ENCODE measurements at places on chromosomes 4 and X. TPM values are rescaled to one million over a fixed set of nuclear protein-coding genes. Genes with fewer than 3 reads are reported as not detected.

RS1 gene
- not detected for total RNA-seq

GC gene
- not detected for total RNA-seq

SMR3B gene
- not detected for total RNA-seq

NIPAL1 gene
- total RNA-seq, result 3.0 TPM

NR3C2 gene
- total RNA-seq, result 0.12 TPM

NUDT10 gene
- 0.50 TPM for total RNA-seq

WAS gene
- total RNA-seq, result 0.20 TPM

MAGEA1 gene
- total RNA-seq, result 64.2 TPM

HSD17B13 gene
- 0.17 TPM for total RNA-seq

GRCh38 chr4:25818876-25819275 is 43.9 kb downstream of the SEL1L3 start:
- no peak for DNase-seq

- DNase-seq, result no peak
These were observed 139.1 kb downstream of the COL4A6 start for GRCh38 chrX:108299101-108299591.

- DNase-seq, result no peak
These were observed 45.0 kb upstream of the STOX2 start for GRCh38 chr4:183860119-183860518.

GRCh38 chr4:175614890-175615289 is 197.2 kb downstream of the GPM6A start:
- DNase-seq, result no peak

GRCh38 chrX:40871385-40872082 is 136.2 kb upstream of the MED14 start:
- no peak for DNase-seq

DNA sequence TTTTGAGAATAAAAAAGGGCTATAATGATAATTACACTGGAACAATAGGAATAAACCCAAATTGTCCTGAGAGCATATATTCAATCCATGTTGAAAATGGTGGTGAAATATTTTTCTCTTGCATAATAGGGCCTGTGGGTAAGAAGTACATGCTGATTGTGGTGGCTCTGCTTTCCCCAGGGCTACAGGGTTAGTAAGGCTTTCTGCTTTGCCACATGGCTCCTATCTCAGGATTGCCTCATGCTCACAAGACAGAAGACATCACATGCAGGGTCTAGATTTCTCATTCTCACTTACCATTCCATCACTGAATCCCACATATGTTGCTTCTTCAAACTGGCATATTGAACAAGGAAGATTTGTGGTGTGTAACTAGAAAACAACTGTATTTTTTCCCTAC is 12.4 kb upstream of the VEGFC start:
- DNase-seq, result no peak

GRCh38 chr4:122469457-122469856 is 12.9 kb upstream of the IL2 start:
- DNase-seq, result no peak

DNA sequence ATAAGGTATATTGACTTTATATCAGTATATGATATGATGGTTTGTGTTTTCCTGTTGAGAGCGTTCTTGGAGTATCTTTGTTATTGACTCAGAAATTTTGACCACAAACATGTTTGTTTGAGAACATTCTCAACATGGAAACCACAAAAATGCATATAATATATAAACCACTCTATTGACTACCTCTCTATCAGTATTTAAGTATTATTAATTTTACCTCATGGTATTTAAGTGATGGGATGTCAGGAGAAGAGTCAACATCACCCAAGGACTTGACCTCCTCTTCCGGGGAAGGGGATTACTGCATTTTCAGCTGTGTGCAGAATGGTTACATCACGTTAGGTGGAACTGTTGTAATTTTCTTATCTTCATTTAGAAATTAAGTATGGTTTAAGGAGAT is 54.3 kb upstream of the PUDP start:
- no peak for DNase-seq

GRCh38 chr4:80529026-80529425 is 193.5 kb downstream of the CFAP299 start:
- no peak for DNase-seq

DNA sequence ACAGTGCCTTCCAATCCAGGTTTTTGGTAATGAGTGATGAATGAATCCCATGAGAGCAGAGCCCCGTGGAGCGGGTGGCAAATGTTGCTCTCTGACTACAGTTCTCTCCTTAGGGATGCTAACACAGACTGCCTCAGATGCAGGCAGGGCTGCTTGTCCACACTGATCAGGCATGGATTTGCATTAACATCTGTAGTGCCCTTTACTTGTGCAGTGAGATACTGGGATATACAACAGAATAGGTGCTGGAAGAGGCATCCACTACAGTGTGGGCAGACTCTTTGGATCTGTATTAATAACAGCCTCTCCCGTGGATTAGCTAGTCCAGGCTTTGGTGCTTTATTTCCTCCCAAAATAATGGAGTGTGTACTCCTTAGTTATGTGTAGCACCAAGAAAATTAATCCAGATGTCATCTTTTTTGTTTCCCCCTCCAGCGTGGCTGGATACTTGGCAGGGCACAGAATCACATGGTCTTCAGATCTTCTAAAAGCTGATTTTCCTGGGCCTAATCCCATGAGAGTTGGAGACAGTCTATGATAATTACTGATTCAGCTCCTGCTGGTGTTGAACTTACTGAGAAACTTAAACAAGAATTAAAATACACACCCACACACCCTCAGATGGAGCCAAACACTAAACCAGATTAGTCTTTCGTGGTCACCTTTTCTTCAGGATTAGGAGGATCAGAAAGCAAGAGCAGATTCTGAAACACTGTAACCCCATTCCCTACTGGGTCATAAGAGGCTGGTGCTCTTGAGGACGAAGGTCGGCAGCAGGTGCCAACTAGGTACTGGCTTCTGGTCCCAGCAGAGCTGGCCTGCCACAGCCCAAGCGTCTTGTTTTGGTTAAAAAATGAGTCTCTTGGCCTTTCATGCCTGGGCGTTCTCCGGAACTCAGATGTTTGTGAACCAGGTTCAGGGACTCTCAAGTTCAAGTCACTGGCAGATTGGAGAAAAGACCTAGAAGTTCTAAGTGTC is 23.1 kb upstream of the NAP1L5 start:
- no peak for DNase-seq

DNA sequence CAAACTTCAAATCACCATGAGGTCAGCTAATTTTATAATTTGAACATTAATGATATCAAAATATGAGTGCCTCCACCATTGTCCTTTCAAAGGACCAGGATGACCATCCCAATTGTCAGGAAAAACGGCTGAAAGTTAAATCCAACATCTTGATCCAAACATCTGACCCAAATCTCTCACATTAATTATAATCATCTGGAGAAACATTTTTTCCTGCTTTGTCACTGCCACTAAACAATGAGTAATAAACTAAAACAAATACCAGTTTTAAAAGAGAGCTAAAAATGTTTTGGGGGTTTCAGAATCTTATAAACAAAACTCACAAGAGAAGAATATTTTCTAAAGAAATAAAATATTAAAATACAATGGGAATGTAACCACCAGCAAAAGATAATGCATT is 45.7 kb upstream of the NDST4 start:
- DNase-seq, result no peak

- DNase-seq, result no peak
These were observed 27.3 kb downstream of the ZNF330 start for GRCh38 chr4:141248029-141248428.

GRCh38 chrX:134691453-134691852 is 33.2 kb upstream of the PLAC1 start:
- DNase-seq, result no peak

- no peak for DNase-seq
These were observed 246.9 kb upstream of the GIMD1 start for GRCh38 chr4:106615410-106615945.

DNA sequence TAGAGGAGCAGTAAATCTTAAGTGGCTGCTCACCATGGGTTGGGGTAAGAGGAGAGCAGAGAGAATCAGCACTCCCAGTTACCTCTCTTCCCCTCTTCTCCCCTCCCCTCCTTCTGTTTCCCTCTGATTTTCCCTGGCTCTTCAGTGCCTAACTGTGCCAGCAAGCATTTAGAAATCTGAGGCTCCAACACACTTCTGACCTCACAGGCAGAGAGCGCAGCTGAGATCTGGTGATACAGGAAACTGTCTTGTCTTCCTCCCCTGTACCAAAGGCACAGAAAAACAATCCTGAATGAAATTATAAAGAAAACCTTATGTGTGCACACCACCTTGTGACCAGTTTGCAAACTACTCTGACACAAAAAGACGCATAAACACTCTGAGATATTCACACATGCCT is 82.4 kb upstream of the SMIM10 start:
- no peak for DNase-seq

DNA sequence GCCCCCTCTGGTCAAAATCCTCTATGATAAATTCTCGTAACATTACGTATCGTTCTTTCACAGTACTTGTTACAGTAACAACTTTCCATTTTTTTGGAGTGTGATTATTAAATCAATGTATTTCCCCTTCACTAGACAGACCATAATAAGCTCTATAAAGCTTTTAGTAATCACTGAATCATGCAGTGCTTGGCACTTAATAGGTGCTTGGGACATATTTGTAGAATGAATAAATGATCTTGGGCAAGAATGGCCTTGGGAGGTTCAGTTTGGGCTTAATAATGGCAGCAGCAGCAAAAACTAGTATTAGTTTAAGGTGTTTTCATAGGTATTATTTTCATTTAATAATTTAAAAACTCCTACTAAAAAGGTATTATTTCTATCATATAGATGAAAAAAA is 33.4 kb upstream of the SFRP2 start:
- no peak for DNase-seq

DNA sequence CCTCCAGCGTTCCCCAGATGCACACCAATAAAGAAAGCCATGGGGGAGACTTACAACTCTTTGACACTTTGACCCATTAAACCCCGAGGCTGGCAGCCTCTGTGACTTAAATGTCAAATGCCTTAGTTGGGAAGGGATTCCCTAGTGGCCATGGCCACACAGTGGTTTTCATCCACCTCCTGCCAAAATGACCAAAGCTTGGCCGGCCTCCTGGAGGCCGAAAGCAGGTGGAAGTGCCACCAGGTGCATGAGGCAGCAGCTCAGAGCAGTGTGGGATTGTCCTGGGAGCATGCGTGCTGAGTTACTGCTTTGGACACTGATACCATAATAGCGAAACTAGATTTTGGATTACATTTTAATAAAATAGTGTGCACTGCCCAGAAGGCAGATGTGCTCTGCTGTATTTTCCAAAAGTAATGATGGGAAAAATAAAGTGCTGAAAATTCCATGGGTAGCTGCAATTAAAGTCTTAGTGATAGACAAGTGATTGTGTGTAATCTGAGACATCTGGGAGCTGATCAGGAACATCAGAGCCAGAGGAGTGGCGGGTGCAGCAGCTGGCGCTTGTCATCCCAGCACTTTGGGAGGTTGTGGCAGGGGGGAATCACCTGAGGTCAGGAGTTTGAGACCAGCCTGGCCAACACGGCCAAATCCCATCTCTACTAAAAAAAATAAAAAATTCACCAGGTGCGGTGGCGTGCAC is 39.8 kb upstream of the TADA2B start:
- no peak for DNase-seq

- DNase-seq, result no peak
These were observed 58.9 kb downstream of the ARX start for GRCh38 chrX:24956828-24957227.

- DNase-seq, result no peak
These were observed 73.3 kb upstream of the STX18 start for GRCh38 chr4:4614925-4615678.

DNA sequence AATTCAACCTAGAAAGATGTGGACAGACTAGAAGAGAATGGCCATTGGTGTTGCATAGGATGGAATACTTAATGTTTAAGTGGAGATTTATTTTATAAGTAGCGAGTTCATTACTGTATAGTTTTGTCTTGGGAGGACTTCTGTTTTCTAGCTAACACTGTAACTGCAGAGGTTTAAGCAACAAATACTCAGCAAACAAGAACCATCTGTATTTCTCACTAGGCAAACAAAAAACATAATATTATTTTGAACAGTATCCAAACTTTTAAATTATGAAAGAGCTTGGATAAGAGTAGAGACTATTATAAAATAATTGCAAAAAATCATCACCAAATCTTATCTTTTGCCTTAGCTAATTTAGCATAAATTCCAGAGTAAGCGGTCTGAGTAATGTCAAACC is 121.1 kb downstream of the GLRA3 start:
- DNase-seq, result no peak

- DNase-seq, result no peak
These were observed 1209.7 kb upstream of the PABPC4L start for GRCh38 chr4:135411251-135411650.

DNA sequence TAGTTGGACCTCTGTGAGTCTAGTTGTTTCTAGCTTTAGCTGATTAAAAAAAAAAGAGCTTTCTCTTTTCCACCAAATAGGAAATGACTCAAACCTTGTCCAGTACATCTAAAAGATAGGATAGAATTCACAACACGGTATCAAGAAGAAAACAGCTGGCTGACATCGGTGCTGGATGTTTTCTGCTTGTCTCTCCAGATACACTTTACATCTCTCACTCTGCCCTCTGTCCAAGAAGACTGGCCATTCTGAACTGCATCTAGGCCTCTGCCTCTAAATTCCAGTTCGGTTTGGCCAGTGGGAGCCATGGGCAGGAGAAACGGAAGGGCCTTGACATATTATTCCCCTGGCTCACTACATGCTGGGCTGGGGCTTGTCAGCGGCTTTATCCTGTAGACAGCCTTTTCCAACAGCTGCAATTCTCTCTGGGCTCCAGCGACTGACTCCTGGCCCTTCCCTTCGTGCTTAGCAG is 57.3 kb upstream of the SHISA3 start:
- DNase-seq, result no peak
